NB4 (cell line): ENCODE measurements at places on chromosomes 2 and 18.
A peak's percentile ranks its signal among the peaks of the same experiment; 100 is the strongest.

DNA sequence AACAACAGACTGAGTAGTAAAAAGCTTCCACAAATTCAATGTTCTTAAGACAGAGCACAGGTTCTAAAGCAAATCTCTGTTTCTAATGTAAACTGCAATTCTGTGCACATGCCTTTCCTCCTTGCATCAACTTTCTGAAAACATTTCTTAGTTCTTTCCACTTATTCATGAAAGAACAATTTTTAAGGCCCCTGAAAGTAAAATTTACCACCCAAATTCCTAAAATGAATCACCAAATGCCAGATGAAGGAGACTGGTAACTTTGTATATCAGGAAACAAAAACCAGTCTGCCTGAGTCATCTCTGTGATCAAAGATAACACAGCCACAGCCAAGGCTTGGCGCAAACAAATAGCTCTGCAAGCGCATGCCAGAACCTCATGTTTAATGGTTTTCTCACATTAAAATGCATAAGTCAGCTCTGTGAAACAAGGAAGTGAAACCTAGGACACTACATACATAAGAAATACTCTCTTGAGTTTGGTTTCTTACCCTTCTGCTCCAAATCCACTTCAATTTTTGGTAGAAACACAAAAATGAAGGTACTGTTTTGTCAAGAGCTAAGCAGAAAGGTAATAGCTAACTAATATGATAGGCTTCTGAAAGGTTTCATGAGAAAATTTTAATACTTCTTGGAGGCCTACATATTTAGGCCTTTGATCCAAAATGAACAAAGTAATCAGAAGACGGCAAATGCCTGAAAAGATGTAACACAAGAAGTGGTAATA lies 169.4 kb downstream of the THADA start:
- DNase-seq, result peak; percentile 96

GRCh38 chr18:3655254-3656050 lies 205.5 kb downstream of the TGIF1 start:
- no peak for DNase-seq

- no peak for DNase-seq
Observed at GRCh38 chr2:38182492-38183003, 106.6 kb upstream of the CYP1B1 start.

DNA sequence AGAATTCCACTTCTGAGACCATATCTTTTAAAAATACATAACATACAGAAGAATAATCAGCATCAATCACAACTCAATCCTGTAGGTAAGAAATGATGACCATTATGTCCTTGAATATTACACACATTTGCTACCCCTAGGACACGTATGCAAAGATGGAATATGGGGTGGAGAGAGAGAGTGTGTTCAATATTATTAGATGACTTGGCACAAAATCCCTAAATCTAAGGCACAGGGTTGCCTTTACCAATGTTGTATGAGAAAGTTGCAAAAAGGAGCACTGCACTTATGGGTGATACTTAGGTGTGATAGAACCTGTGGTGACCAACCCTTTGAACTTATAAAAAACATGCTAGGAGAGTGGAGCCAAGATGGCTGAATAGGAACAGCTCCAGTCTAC lies 326.2 kb upstream of the FSHR start:
- no peak for DNase-seq

DNA sequence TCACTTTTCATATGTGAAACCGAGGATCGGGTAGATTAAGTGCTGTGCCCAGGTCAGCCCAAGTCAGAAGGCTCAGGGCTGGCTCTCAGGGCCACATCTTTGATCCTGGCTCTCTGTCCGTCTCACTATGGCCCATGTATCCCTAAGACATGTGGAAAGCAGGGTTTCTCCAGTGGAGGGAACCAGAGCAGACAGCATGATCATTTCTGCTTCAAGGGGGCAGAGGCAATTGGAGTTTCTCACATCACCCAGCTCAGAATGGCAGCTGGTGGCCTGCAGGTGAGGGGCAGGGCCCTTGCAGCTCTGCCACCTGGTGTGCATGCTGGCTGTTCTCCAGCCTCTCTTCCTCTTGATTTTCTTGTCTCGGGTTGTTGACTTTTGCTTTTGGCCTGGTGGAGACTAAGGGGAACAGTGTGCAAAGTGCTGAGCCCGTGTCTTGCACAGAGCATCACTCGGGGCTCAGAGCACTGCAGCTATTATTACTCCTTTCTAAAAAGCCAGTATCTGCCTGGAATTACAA lies 27.0 kb downstream of the LDLRAD4 start:
- DNase-seq, result no peak

DNA sequence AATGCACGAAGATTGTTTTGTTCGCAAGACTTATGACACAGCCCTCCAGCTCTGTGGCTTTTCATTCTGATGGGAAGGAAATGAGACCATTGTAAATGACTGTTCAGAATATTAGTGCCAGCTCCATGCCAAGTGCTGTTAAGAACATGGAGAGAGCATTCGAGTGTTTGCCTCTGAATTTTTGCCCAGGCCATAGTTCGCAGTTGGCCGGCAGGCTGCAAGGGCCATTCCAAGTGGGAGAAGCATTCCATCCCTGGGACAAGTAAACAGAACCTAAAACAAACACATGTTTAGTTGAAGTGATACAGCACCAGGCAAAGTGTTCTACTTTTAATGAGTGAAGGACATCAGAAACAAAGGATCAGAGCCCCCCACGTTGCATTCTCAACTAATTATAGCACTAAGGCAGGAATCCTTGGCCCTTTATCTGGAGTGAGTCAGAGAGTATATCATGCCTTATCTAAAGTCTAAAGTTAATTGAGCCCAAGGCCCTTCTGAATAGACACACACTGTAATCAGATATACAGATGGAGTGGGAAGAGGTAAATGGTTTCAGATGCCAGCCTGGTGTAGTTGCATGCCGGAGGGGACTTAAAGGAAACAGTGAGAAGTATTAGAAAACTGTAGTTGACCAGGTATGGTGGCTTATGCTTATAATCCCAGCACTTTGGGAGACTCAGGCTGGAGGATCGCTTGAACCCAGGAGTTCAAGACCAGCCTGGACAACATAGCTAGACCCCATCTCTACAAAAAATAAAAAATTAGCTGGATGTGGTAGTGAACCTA lies 53.3 kb downstream of the NEDD4L start:
- no peak for DNase-seq

GRCh38 chr2:19102696-19103423 lies 255.6 kb downstream of the OSR1 start:
- DNase-seq, result no peak

DNA sequence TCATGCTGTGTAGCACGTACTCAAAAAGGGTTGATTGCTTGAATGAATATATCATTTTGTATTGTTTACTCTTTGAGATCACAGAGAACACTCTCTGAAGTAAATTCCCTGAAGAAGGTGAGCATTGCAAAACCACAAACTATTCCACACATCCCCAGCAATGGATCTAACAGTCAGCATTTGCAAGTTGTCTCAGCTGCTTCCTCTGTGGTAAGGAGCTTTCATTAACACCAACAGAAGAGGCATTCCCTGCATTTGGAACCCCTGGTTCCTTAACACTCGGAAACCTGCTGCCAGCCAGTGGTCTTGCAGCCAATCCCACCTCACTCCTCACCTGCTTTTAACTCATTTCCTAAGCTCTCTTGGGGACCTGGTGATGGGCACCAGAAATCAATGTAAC lies 108.4 kb downstream of the IRS1 start:
- no peak for DNase-seq

GRCh38 chr2:212266297-212266696 lies 272.3 kb downstream of the ERBB4 start:
- DNase-seq, result no peak

GRCh38 chr2:101751875-101752619 lies 54.5 kb downstream of the MAP4K4 start:
- DNase-seq, result peak; percentile 45

- DNase-seq, result no peak
Observed at GRCh38 chr2:1319393-1319792, 93.9 kb upstream of the TPO start.
